NCI-H1930 (cell line): ENCODE measurements at places on chromosomes 3 and 15.
A peak's percentile ranks its signal among the peaks of the same experiment; 100 is the strongest.

GRCh38 chr3:54733106-54734006 lies 194.5 kb downstream of the LRTM1 start:
- DNase-seq: peak; percentile 14

GRCh38 chr3:58077596-58078285 lies 69.5 kb downstream of the FLNB start:
- no peak for DNase-seq

DNA sequence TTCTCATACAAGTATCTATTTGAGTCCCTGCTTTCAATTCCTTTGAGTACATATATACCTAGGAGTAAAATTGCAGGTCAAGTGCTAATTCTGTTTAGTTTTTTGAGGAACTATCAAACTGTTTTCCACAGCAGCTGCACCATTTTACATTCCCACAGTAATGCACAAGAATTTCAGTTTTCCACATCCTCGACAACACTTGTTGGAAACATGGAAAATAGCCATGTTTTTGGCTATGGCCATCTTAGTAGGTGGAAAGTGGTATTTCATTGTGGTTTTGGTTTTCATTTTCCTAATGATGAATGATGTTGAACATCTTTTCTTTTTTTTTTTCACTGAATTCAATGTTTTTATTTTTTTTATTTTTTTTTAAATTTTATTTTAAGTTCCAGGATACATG lies 44.4 kb upstream of the TNFAIP8L3 start:
- no peak for DNase-seq

DNA sequence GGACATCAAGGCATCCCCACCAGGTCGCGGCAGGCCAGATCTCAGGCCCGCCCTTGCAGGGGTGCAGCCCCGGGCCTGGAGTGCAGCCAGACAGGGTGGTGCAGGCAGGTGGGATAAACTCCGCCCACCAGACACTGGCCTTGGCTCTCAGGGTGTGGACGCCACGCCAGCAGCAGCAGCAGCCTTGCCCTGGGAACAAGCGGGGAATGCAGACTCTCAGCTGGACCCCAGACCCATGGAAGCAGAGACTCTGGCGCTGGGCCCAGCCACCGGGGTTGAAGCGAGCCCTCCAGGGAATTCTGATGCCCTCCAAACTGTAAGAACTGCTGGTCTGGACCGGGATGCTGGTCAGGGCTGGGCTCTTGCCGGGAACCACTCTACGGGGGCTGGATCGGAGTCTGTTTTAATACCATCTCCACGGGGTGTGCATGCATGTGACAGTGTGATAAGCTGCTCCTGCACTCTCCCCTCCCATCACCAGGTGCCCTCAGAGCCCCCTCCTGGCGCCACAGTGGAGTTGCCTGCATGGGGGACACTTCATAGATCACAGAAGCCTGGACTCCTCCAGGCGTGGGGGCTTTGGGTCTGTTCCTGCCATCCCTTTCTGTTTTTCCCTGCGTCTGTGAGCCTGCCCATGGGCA lies 142.7 kb downstream of the NSMCE3 start:
- no peak for DNase-seq

DNA sequence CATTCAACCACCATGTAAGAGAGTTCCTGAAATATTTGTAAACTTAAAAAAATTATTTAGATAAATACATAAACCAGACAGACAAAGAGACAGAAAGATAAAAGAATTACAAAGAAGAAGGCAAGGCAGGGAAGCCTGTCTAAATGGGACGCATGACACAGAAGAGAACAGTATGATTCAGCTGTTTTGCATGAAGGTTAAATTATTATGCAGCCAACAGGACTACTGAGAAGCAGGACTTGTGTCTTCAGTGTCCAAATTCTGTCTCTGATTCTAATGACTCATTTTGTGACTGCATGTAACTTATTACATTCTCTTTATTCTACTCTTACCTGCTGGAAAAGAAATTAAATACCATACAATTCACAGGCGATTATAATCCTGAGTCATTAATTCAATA lies 340.4 kb upstream of the KCNMB2 start:
- no peak for DNase-seq

GRCh38 chr3:162774613-162775100 lies 1278.0 kb downstream of the OTOL1 start:
- DNase-seq: no peak

- no peak for DNase-seq
These were observed 166.6 kb downstream of the TIGIT start for GRCh38 chr3:114460459-114460858.

GRCh38 chr15:48191574-48192225 lies at the start of gene CTXN2:
Gene CTXN2, plus strand, starts transcription at chr15:48191665. Its CDS starts 9,636 bp downstream, at chr15:48201301.
- DNase-seq: no peak

DNA sequence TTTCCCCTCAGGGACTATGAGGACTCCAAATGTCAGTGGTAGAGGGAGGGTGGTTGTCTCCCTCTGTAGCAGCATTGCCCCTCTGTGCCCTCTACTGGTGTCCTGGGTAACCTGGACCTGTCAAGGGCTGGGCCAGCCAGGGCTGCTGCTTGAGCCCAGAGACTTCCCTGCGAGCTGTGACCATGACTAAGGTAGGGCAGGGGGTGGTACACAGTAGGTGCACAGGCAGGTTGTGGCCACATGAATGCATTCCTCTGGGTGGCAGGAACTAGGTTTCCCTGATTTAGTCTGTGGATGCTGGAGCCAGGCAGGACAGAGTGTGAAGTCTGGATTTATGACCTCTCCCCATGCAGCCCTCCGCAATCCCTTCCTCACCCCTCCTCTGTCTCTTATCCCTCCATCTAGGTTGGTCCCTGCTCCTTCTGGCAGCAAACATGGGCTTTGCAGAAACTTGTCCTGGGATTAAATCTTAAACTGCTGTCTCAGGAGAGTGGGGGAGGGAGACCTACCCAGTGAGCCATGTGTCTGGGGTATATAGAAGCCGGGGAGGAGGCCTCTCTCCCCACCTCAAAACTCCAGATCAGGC lies 8.7 kb upstream of the SEMA3F start:
- DNase-seq: no peak

- DNase-seq: no peak
These were observed 267.5 kb downstream of the OCA2 start for GRCh38 chr15:27831384-27832236.

GRCh38 chr3:132783152-132783551 lies 60.9 kb upstream of the NPHP3 start:
- DNase-seq: no peak

- no peak for DNase-seq
These were observed 181.7 kb downstream of the LPP start for GRCh38 chr3:188335656-188336055.

DNA sequence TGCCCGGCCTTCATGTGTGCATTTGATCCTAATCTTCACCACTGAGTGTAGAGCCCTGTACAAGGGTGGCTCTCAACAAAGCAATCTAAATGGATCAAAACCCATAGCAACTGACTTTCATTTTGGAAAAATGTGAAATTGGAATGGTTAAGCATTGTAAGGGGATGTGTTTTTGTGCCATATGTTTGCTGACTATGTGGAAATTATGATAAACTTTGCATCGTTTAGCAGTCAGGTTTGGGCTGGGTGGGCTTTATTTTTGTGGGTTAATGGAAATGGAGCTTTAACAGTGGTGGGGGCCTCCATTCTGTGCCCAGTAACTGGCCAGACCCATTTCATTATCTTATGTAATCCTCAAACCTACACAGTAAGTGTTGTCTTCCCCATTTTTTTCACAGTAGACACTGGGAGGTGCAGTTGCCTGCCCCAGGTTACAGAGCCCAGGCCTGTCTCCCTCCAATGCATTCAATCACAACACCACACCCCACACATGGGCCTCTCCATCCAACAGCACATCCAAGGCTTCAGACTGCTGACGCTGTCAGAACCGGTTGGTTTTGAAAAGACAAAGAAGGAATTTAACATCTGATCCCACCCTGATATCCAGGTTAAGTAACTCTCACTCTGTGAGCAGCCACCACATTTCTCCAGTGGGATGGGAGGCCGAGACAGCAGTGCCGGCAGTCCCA lies 136.3 kb upstream of the ABHD17C start:
- no peak for DNase-seq

DNA sequence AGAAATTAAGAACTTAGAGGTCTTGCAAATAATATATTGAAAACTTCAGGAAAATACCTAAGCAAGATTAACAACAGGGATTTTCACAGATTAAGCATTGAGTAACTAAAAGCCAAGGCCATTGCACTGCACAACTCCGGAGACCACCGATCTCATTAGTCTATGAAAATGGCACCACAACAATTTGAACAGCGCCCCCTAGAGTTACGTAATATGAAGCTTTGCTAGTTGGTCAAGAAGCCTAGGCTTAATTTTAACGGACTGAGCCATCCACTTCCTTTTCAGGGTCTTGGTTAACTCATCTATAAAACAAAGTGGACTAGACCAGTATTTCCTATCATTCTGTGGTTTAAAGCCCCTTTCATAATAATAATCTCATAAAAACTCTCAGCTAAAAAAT lies 24.8 kb downstream of the TMEM212 start:
- DNase-seq: no peak

DNA sequence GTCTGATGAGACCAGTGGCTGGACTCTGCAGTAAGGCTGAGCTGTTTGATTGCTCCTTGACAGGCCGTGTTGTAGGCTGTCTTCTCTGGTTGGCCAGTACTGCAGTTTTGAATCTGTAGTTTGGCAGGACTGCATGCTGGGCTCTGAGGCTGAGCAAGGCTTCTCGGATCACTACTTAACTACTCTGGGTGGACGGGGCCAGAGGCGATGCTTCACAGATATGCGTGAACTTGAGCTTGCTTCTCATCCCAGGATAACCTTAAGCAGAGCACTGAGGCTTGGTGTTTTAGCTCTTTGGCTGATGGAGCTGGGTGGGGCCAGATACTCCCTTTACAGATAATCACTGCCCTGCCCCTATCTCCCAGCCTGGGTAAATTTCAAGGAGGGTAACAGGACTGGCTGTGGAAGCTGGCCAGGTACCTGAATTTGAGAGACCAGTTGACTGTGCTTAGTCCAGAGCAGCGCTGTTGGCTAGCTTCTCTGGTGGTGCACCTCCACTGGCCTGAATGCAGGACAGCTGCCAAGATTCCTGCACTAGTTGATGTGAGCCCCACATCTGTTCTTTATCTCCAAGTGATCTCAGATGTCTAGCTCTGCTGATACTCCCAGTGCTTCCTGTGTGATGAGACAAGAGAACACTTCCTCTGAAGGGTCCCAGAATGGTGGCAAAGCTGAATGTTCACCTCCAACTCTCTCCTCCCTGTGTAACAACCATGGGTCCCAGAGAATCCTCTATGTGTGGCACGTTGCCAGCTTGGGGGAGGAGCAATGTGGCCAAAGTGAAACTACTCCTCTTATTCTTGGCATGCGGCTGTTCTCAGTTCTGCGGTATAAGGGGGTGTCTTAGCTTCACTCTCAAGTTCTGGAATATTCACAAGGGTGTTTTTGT lies 37.9 kb downstream of the RPL39L start:
- no peak for DNase-seq

- DNase-seq: no peak
These were observed 309.9 kb upstream of the SATB1 start for GRCh38 chr3:18735005-18735404.

- DNase-seq: no peak
These were observed 1.1 kb upstream of the NR2C2 start for GRCh38 chr3:14946236-14946635.

- no peak for DNase-seq
These were observed 20.5 kb downstream of the PRR23E start for GRCh38 chr3:127213381-127213918.

GRCh38 chr3:100928638-100929428 lies 64.4 kb downstream of the ABI3BP start:
- no peak for DNase-seq

DNA sequence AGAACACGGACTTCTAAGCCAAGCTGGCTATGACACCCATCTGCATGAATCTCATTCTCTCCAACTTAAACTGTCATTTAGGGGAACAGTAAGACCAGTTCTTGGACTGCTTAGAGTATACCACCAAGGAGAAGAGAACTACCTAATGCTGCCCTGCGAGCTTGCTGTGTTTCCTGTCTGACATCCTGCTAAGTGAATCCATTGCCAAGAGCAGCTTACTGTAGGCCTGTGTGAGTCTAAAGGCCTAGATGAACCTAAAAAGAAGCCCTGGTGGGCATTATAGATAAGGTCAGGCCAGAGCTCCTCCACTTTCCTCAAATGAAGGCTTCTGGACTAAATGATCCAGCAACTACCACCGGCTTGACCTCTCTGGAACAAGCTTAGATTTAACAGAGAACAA lies 15.0 kb downstream of the LZTFL1 start:
- DNase-seq: no peak

DNA sequence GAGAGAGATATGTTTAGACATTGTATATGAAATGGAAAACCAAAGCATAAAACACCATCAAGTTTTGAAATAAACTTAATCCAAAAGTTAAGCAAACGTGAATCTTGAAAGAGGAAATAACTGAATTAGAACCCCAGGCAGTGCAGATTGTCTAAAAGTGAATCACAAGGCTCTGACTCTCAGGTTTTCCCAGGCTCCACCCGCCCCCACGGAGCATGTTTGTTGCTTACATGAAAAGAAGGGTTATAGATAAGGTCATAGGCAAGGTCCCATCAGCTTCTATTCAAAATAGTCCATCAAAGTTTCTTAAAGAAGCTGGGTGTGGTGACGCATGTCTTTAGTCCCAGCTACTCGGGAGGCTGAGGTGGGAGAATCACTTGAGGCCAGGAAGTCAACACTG lies 29.0 kb upstream of the SLMAP start:
- no peak for DNase-seq

- DNase-seq: no peak
These were observed 121.8 kb upstream of the NLGN1 start for GRCh38 chr3:173275740-173276139.

DNA sequence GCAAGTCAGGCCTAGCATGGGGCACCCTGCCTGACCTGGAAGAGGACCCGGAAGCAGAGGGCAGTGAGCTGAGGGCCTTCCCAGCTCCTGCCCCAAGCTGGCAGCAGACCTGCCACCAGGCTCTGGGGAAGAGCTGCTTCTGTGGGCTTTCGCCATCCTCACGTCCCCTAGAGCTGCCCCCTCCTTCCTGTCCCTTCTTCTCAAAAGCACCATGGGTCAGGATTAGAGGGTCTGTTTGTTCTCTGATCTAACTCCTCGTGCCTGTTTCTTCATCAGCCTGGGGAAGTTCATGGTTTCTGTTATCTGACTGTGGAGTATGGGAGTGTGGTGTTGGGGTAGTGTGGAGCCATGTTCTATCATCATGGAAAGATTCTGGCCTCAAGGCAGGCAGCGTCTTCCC lies 58.4 kb upstream of the POLG start:
- no peak for DNase-seq

DNA sequence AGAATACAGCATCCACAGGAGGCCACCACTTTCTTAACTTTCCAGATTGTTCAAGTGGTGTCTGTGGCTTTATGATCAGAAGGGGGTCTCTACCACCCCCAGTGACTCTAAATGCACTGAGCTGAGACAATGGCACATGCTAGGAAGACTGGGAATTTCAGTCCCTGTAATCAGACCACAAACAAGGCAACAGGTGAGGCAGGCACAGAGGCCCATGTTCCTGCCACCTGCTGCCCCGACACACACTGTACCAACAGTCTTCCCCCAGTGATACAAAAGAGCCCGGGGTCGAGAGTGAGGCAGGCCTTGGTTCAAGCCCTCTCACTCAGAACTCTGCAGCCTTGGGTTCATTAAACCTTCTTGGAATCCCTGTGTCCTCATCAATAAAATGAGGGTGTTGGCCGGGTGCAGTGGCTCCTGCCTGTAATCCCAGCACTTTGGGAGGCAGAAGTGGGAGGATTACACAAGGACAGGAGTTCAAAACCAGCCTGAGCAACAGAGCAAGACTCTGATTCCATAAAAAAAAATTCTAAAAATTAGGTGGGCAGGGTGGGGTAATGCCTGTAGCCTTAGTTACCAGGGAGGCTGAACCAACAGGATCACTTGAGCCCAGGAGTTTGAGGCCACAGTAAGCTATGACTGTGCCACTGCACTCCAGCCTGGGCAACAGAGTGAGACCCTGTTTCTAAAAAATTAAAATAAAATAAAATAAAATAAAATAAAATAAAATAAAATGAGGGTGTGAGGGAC lies 55.8 kb downstream of the ADCY5 start:
- DNase-seq: no peak
